Activated T-helper 2 cell treated with anti-CD3 and anti-CD28 coated beads, Interferon-gamma antibody, Interleukin-2, Interleukin-4, amounts not matched to agents 10 μg/mL and 5 μg/mL and 100 μg/mL, durations not matched to agents 14 hours and 24 hours and 36 hours (primary cell): ENCODE measurements at places on chromosomes 6 and 20.

GRCh38 chr20:4837760-4838159 is 116.1 kb downstream of the PRND start:
- DNase-seq: no peak

DNA sequence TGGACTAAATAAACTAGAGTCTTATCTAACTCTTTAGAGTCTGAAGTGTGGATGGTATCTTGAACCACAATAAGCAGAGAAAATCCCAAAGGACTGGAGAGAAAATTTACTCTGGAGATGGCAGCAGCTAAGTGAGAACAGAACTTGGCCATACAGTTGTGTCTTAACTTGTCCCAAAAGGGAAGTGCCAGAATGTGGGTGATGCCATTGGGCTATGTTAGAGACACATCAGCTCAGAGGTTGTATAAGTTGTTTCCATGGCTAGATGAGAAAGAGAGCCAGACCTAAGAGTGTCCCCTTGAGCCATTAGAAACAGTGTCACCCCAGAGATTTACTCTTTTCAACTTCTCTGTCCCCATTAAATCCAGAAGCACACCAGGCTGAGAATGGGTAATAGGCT is 36.2 kb downstream of the FOXO3 start:
- DNase-seq: no peak

DNA sequence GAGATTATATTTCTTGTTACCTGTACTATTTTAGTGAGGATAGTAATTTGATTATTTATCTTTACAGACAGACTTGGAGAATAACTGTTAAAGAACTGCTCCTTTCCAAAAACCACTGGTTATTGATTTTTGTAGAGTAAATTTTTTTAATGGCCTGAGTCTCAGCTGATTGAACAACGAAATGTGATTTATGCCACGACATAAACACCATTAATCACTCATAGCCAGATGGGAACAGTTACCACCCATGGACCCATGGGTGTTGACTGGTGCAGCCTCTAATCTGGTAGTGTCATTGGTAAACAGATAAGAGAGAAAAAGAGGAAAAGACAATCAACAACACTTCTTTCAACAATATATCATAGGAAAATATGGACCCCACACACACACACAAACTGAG is 101.4 kb upstream of the BEND6 start:
- no peak for DNase-seq

DNA sequence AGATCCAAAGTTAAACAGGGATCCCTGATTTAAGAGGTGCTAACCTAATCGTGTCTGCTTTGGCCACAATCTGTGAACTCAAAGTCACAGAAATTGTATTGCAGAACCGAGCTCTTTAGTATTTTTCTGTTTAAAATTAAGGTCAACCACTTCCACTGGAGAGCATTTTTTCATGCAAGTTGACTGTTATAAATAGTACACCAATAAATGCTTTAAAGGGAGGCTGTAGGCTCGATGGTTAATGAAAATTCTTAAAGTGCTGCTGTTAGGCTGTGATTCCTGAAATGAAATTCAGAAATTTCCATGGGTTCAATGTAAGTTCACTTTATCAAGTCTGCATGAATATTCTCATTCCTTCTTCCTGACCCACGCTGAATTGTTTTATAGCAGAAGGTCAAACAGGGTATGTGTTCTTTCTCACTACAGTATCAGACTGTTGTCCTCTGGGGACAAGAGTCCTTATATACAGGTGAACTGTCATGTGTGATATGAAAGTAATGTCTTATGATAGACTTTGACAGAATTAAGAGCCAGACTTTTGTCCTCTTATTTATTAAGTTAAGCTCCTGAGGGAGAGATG is 92.5 kb upstream of the HDGFL1 start:
- no peak for DNase-seq

DNA sequence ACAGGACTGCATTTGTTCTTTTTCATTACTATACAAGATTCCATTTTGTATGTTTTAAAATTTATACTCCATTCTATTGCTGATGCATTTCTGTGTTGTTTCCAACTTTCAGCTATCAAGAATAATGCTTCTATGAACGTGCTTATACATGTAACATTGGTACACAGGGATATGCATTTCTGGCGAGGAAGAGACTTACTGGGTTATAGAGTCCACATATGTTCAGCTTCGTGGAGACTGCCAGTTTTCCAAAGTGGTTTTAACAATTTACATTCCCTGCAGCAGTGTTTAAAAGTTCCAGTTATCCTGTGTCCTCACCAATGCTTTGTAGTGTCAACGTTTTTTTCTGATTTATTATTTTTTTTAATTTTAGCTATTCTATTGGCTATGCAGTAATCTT is 48.5 kb downstream of the AIG1 start:
- DNase-seq: no peak

DNA sequence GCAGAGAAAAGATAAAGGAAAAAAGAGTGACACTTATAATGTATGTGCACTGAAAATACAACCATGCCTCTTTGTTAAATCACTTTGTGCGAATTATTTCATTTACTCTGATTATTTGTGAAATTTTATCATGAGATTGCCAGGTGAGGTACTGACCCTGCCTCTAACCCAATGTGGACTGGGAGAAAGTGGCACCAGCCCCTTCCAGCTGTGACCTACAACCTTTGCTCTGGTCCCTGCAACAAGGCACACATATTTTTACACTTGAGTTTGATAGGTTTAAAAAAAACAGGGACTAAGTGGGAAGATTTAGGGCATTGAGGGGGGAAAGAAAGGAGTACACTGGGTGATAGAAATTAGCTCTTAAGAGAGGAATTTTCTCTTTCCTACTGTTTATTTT is 80.3 kb upstream of the ISM1 start:
- no peak for DNase-seq

- DNase-seq: no peak
Observed at GRCh38 chr20:45173522-45173921, 1.2 kb upstream of the PI3 start.
